ENCODE measurements at places on chromosomes 12 and 14.

DNA sequence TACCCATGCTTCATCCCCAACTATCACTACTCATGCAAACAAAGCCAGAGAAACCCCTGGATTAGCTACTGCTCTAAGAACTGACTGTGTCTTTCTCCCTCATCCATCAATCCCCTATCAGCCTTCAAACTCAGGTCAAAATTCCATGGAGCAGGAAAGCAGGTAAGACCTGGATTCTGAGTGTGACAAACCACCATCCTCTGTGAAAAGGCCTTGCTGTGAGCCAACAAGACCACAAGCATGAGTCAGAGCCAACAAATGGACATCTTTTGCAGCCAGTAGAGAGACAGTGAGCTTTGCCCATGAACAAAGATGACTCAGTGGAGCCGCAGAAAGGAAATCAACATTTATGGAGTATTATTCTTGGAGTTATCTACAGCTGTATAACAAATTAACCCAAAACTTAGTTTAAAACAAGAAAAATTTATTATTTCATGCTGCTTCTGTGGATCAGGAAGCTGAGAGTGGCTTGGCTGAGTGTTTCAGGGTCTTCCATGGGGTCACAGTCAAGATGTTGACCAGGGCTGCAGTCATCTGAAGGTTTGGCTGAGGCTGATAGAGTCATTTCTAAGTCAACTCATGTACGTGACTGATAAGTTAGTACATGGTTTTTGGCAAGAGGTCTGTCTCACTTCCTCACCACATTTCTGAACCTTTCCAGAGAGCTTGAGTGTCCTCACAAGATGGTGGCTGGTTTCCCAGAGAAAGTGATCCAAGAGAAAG lies 61.1 kb downstream of the PITPNM2 start:
- peak; percentile 58 for DNase-seq

GRCh38 chr14:38129705-38130104 lies 78.0 kb upstream of the SSTR1 start:
- no peak for DNase-seq

DNA sequence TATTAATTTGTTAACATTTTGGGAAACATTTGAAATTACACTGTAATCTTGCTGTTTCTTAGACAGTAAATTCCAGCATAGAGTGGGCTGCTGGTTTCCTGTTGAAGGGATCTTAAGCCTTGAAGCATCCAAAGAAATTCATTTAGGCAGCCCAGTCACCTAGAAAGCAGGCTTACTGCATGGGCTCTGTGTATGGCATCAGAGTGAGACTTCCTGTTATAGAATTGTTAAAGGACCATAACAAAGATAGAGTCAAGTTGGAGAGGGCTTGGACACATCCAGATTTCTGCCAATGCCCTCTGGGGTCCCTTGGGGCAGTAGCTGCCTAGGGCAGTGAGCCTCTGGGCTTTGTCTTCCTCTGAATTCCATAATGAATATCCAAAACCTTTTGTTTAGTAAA lies 149.2 kb downstream of the DYRK2 start:
- no peak for DNase-seq

GRCh38 chr14:34027130-34027989 lies 76.5 kb upstream of the EGLN3 start:
- no peak for DNase-seq

DNA sequence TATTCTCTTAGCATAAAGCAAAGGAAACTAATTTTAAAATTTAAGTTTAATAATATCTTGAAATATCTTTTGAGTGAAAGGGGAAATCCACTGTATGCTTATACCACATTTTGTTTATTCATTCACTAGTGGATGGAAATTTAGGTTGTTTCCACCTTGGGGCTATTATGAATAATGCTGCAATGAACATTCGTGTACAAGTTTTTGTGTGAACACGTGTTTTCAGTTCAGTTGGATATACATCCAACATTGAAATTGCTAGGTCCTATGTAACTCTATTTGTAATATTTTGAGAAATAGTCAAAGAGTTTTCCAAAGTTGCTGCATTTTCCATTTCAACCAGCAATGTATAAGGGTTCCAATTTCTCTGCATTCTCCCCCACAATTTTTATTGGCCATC lies 83.7 kb upstream of the ETV6 start:
- DNase-seq, result no peak

GRCh38 chr14:24310265-24310645 lies 315 bp downstream of the LTB4R2 start:
- DNase-seq, result no peak

GRCh38 chr12:80056845-80057244 lies 42.5 kb upstream of the OTOGL start:
- no peak for DNase-seq

DNA sequence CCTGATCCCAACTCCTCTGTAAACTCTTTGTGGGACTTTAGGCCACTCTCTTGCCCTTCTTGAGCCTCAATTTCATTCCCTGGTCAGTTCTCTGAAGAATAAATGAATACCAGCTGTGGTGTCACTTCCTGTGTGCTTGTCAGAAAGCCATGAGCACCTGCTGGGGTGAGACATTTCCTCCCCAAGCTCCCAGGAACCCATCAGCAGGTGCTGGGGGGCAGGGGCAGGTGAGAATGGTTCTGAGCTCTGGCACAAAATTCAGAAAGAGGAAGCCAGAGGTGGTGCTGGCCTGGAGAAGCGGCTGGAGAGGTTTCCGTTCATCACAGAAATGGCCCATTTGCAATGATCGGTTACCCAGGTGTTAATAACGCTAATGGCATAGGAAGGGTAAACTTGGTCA lies 14.9 kb downstream of the LHX5 start:
- no peak for DNase-seq

GRCh38 chr12:27781680-27782079 lies 1.6 kb upstream of the MANSC4 start:
- DNase-seq, result no peak

DNA sequence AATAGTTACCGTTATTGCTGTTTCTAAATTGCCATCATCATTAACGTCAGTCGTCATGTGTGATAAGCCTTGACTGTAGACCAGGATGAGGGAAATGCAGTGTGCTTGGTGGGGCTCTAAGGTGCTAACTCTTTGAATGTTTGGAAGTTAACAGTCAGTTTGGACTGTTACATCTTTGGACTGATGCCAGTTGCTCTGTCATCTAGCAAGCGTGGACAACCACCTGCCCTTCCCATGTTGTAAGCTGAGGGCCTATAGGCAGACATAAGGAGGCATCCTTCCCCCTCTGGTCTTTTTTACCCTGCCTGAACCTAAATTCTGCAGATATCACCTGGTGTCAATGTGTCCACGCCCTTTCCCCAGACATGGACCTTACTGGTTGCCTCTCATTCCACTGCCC lies 94.4 kb downstream of the PPP2R5C start:
- DNase-seq, result no peak

GRCh38 chr14:54444681-54445080 lies 3.5 kb upstream of the CNIH1 start:
- DNase-seq, result no peak

- DNase-seq, result no peak
Observed at GRCh38 chr12:20270557-20270956, 97.8 kb upstream of the PDE3A start.

GRCh38 chr12:31783556-31783955 lies 54.7 kb upstream of the AMN1 start:
- DNase-seq, result no peak

GRCh38 chr14:87343652-87344051 lies 649.3 kb downstream of the GALC start:
- DNase-seq, result no peak

- no peak for DNase-seq
Observed at GRCh38 chr14:50778721-50779483, 52.1 kb downstream of the NIN start.

- no peak for DNase-seq
Observed at GRCh38 chr12:54684636-54685630, 36.8 kb upstream of the DCD start.

GRCh38 chr12:116969615-116970585 lies 59.1 kb downstream of the FBXW8 start:
- DNase-seq, result no peak

DNA sequence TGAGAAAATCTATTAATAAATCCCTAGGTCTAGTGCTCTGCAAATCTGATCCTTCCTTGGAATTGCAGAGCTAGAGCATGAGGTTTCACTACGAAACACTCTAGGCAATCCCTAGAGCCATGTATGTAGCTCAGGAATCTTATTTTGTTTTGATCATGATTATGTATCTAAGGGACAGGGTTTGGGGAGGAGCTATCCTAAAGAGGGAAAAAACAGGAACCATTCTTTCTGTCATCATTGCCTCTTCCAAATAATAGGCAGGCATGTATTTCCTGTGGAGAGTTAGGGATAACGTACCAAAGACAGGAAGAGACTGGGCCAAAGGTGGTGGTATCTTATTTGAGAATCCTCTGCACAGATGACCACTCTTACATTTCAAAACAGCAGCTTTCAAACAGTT lies 88.8 kb upstream of the GTF2A1 start:
- no peak for DNase-seq

DNA sequence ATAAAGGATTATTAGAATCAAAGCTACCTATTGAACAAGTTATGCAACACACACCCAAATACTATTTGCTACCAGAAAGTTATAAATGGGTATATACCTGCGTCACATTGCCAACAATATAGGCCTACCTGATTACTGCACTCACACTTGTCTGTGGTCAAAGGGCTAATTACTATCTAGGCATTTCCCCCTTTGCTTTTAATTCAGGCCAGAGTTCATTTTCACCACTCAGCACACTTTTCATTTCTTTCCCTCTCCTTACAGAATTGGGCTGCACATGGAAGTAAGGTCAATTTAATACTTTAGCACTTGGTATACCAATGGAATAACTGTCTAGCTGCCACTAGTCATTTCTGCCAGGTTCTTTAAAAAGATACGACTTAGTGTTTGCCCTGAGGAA lies 1.7 kb downstream of the SOS2 start:
- no peak for DNase-seq

DNA sequence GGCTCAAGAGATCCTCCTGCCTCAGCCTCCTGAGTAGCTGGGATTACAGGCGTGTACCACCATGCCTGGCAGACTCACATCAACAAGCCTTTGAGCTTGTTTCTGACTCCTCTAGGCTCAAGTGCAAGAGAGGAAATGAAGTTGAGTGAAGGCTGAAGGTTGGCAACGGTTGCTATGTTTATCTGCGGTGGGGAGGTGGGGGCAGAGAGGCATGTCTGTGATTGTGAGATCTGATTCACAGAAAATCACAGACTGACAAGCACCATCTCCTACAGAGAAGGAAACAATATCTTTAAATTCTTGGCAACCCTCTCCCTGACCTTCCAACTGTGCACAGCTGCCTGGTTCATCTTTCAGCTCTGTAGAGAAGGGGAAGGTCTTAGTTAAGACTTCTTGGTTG lies 22.1 kb upstream of the NINJ2 start:
- no peak for DNase-seq

GRCh38 chr14:101960225-101960624 lies 4.1 kb upstream of the DYNC1H1 start:
- no peak for DNase-seq

- no peak for DNase-seq
Observed at GRCh38 chr14:39673734-39674133, 241.5 kb upstream of the FBXO33 start.

DNA sequence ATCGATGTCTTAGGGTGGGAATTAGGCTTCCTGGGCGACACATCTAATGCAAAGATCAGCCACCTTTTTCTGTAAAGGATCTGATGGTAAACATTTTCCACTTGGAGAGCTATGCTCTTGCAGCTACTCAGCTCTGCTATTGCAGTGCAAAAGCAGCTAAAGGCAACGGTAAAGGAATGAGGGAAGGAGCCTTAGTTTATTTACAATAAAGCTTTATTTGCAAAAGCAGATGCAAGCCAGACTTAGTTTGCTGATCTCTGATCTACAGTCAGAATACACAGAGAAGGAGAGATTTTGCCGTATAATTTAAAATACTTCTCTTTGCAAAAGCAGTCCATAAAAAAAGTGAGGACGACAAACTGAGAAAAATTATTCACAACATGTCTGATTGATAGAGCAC lies 3.2 kb downstream of the TCL1B start:
- DNase-seq, result no peak

DNA sequence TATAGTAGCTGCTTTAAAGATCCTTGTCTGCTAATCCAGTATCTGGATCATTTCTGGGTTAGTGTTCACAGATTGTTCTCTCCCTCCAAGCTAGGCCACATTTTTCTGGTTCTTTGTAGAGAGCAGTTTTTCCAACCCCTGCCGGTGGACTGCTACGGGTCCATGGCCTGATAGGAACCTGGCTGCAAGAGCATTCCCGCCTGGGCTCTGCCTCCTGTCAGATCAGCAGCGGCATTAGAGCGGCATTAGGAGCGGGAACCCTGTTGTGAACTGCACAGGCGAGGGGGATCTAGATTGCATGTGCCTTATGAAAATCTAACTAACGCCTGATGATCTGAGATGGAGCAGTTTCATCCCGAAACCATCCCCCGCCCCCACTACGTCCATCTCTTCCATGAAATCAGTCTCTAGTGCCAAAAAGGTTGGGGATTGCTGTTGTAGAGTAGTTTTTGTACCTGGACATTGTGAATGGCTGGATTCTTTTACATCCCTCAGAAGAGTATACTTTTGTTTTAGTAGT lies 50.4 kb downstream of the MYRFL start:
- no peak for DNase-seq

GRCh38 chr14:29955087-29955486 lies 27.4 kb upstream of the PRKD1 start:
- no peak for DNase-seq

- no peak for DNase-seq
Observed at GRCh38 chr12:9851927-9852326, 17.2 kb downstream of the CLEC2B start.

DNA sequence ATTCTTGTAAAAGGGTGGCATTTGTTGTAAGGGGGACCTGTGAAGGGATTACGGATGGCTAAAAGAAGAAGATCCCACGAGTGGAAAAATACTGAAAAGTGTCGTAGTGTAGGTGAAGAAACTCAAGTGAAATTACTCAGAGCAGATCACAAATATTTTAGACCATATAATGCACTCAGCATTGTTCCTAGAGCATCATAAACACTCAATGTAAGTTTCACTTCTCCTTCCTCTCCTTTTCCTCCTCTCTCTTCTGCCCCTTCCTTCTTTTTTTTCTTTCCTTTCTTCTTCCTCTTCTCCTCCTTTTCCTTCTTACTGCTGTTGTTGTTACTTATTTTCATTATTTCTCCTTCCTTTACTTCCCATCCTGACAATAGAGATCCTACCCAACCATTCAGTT lies 445.6 kb downstream of the ADAMTS20 start:
- DNase-seq, result no peak

GRCh38 chr14:53151523-53152183 lies 1.5 kb downstream of the DDHD1 start:
- DNase-seq, result peak; percentile 64

- no peak for DNase-seq
Observed at GRCh38 chr12:67045650-67046049, 223.5 kb upstream of the CAND1 start.

DNA sequence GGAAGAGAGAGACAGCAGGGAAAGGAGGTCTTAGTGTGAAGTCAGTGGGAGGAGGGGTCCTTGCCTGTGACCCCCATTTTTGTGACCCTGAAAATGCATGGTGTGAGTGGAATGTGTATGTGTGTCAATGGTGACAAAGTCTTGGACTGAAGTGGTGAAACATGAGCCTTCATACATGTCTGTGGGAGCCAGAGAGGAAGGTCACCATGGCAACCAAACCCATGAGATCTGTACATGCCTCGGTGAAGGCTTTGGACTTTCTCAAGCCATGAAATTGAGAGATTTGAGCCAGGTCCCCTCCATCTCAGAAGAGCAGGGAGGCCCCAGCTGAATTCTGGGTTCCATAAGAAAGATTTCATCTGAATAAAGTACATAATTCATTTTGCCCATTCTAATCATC lies 108.7 kb downstream of the TTC8 start:
- DNase-seq, result no peak
